ENCODE measurements at places on chromosomes 2 and 18. TPM values are rescaled to one million over a fixed set of nuclear protein-coding genes. Genes with fewer than 3 reads are reported as not detected.

GRCh38 chr18:12074736-12075135 lies 18.9 kb upstream of the ANKRD62 start:
- peaks cover 24% of the 10 kb centered on the region for H3K27me3 ChIP-seq
- DNase-seq = no peak
- no peak overlapping the region for H3K27ac ChIP-seq
- peaks cover 30% of the 10 kb centered on the region for H3K4me1 ChIP-seq
- peak overlapping the region; percentile 58 for H3K4me3 ChIP-seq
- H3K36me3 ChIP-seq = no peaks in the 10 kb centered on the region

Gene RPIA
- 27.3 TPM for total RNA-seq

DNA sequence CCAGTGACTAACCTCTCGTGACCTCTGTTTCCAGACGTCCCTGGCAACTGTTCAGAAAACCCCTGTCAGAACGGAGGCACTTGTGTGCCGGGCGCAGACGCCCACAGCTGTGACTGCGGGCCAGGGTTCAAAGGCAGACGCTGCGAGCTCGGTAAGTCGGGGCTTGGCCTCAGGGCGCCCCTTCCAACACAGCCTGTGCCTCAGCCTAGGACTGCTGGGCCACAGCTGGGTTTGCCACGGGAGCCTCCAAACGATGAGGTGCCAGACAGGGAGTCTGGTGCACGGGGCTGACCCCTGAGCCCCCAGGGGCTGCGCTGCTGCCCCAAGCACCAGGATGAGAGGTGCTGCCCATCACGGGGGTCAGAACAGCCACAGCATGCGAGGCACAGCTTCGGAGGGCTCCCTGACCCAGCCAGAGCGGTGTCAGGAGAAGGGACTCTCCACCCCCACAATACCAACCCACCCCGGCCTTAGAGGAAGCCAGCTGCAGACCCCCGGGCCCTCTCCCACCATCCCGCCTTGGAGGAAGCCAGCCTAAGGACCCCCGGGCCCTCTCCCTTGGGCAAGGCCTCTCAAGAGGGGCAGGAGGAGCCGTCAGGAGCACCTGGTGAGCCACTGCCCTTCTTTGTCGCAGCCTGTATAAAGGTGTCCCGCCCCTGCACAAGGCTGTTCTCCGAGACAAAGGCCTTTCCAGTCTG lies 20.3 kb downstream of the MTERF4 start:
- H3K4me3 ChIP-seq = no peak overlapping the region
- peaks cover 12% of the 10 kb centered on the region for H3K4me1 ChIP-seq
- H3K27ac ChIP-seq = peak overlapping the region; percentile 50
- no peaks in the 10 kb centered on the region for H3K27me3 ChIP-seq

Gene SEPTIN10
- total RNA-seq = 40.9 TPM

DNA sequence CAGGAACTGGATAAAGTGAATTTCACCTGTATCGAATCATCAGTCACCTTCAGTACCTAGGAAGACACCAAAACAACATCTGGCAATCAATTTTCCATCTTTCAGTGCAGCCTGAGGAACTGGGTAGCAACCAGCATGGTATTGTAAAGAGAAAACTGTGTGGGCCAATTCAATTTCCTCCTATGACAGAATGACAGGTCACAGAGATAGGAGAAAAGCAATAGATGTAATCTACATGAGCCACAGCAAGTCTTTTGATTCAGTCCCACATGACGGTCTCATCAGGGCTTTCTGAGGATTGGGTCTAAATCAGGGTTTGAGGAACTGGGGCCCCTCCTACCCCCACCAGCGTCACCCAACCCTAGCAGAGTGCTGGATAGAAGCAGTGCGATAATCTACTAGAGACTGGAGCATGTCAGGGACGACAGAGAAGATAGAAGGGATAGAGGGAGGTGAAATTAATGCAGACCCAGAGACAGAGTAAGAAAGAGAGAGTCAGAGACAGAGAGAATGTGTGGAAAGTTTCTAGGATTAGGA lies 268.7 kb downstream of the LRRTM1 start:
- no peak overlapping the region for H3K27ac ChIP-seq
- no peak for DNase-seq
- H3K36me3 ChIP-seq = no peaks in the 10 kb centered on the region
- H3K4me3 ChIP-seq = no peak overlapping the region
- peaks cover 3% of the 10 kb centered on the region for H3K27me3 ChIP-seq

GRCh38 chr2:233535271-233535670 lies 31.3 kb downstream of the USP40 start:
- no peak for DNase-seq
- no peaks in the 10 kb centered on the region for H3K27me3 ChIP-seq
- no peaks in the 10 kb centered on the region for H3K4me1 ChIP-seq
- H3K27ac ChIP-seq = no peak overlapping the region

Gene STARD6
- not detected for total RNA-seq

Gene IL1F10
- total RNA-seq = not detected

GRCh38 chr2:158179660-158180059 lies 78.0 kb downstream of the UPP2 start:
- H3K4me1 ChIP-seq = peaks cover 21% of the 10 kb centered on the region
- no peak overlapping the region for H3K27ac ChIP-seq
- H3K36me3 ChIP-seq = peaks cover 6% of the 10 kb centered on the region
- DNase-seq = no peak

Gene RIT2
- not detected for total RNA-seq

DNA sequence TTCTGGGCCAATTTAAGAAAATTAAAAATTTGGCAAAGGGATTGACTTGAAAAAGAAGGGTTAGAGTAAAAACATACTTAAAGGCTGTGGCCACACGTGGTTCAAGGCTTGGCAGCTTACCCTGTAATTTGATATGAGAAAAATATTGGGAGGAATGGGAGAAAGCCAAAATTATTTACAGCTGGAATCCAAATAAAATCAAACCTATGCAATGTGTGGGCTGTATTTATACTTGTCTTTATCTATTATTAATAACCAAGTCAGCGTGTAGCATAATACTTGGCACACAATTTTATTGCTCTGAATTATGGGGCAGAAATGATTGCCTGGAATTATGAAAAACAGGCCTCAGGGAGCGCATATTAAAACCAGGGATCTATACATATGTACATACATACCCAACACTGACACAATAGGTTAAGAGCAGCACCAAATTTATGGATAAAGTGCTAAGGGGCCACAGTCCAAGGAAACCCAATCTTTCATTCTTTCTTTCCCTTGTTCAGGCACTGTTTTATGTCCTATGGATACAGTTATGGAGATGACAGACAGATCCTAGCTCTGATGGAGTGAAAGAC lies 35.6 kb downstream of the FAM124B start:
- no peak for DNase-seq
- H3K4me1 ChIP-seq = no peaks in the 10 kb centered on the region

- H3K4me1 ChIP-seq = peaks cover 8% of the 10 kb centered on the region
- H3K36me3 ChIP-seq = no peaks in the 10 kb centered on the region
- no peak overlapping the region for H3K27ac ChIP-seq
- H3K4me3 ChIP-seq = peak overlapping the region; percentile 11
- peaks cover 5% of the 10 kb centered on the region for H3K27me3 ChIP-seq
- DNase-seq = peak; percentile 62
Measured at GRCh38 chr2:240959214-240959940, 39.0 kb upstream of the SNED1 start.

DNA sequence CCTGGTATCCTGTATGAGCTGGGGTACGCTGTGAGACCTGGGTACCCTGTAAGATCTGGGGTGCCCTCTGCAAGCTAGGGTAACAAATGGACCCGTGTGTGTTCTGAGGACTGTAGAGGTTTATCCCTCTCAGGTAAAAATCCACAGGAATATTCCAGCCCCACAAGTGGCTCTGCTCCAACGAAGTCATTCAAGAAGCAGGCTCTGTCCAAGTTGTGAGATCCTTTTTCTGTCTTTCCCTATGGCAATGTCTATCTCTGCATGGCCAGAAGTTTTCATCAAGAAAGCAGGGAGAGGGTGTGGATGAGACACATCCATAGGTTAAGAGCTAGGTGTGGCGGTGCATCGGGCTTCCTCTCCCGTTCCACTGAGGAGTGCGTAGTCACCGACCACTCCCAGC lies 43.0 kb downstream of the PTGR3 start:
- H3K4me3 ChIP-seq = no peak overlapping the region
- peaks cover 4% of the 10 kb centered on the region for H3K36me3 ChIP-seq
- no peak overlapping the region for H3K27ac ChIP-seq
- DNase-seq = no peak

Gene SCYGR4
- total RNA-seq = not detected

DNA sequence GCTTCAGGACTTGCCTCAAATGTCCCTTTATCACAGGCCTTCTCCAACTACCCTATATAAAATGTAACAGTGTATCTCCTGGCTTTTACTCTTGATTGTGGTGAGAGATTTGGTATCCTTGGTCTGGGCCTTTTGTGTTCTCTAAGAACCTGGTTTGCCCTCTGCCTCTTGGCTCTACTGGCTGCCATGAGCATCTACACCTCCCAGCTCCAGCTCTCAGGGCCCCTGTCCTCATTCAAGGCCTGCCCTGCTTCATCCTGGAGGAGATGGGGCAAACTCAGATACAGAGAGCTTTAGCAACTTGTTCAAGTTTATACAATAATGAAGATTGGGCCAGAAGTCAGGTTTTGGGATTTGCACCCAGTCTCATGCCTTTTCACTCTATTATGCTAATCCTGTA lies 45.0 kb downstream of the QPCT start:
- no peak for DNase-seq
- H3K4me1 ChIP-seq = peaks cover 4% of the 10 kb centered on the region
- no peak overlapping the region for H3K4me3 ChIP-seq
- H3K36me3 ChIP-seq = no peaks in the 10 kb centered on the region
- H3K27ac ChIP-seq = no peak overlapping the region
- no peaks in the 10 kb centered on the region for H3K27me3 ChIP-seq

Measured in type B pancreatic cell (in vitro differentiated cells).